ENCODE measurements at places on chromosomes 4 and X.

- DNase-seq, result no peak
Observed at GRCh38 chr4:31104577-31104976, 384.4 kb downstream of the PCDH7 start.

GRCh38 chr4:6924361-6924779, 14.7 kb downstream of the TBC1D14 start:
- no peak for DNase-seq

DNA sequence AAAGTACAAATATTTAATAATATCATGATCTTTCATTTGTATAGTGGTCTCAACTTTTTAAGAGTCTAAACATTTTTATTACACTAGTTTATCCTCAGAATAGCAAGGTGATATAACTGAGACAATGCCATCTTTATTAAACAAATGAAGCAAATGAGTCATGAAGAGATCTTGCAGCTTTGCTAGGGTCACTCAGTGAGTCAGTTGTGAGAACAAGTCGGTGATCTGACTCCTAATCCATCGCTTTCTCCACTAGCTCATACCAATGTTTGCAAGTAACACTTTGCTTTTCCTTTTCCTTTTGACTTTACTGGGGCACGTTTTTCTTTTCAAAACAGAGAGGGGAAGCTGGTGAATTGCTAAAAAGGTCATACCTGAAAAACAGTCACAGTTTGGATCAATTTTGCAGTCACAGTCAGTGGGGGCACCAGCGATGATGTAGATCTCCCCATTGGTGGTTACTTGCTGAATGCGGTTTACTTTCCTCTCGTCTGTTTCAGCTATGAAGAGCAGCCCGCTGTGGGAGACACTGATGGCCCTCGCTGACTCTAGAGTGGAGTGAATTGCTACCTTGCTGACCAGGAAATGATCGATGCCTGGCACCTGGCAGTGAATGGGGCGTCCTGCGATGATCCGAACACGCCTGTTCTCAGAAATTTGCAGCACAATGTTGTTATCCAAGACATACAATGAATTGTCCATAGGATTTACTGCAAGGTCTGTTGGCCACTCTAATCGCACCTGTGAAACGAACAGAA, 75.7 kb downstream of the SH2D1A start:
- DNase-seq, result no peak

- DNase-seq, result no peak
Observed at GRCh38 chr4:169975838-169976796, 50.1 kb downstream of the MFAP3L start.

- no peak for DNase-seq
Observed at GRCh38 chrX:38626296-38626695, 65.0 kb downstream of the TSPAN7 start.

DNA sequence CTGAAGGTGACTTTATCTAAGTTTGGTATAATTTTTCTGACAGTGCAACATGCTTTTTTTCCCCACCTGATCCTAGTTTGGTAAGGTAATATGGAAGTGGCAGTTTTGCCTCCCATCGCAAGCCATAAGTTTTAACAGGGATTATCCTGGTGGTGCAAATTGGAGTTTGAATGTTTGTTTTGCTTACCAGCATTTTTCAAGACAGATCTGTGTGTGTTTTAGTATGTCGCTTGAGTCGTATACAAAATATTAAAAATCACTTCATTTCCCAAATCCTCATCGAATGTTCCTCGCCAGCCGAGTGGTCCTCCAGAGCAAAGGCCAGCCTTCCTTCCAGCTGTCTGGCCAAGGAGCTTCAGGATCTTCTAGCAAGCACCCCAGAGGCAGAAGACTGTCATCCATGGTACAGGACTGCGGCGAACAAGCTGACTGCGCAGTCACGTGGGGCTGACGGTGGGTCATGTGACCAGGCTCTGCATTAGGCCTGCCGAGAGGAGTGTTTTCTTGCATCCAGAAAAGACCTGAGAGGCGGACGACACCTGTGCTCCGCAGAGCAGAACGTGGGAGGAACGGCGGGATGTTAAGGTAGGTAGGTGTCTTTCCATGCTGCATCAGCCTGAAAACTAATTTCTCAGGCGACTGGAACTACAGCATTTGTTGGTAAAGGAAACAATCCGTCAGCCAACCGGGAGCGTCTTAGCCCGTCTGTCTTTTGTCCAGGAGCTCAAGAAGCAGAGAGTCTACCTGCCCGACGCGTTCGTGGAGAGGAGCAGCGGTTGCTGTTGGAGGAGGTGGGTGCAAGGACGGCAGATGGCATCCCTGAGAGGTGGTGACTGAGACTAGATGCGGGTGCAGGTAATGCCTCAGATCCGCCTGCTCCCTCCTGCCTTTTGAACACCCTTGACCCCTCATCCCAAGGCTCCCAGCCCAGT, at the start of gene GPRASP3:
TSS of gene GPRASP3 (plus strand) at position 507 of the 932 bp plus-strand sequence. CDS start 28,253 bp downstream, outside the sequence.
- DNase-seq, result peak; percentile 42

DNA sequence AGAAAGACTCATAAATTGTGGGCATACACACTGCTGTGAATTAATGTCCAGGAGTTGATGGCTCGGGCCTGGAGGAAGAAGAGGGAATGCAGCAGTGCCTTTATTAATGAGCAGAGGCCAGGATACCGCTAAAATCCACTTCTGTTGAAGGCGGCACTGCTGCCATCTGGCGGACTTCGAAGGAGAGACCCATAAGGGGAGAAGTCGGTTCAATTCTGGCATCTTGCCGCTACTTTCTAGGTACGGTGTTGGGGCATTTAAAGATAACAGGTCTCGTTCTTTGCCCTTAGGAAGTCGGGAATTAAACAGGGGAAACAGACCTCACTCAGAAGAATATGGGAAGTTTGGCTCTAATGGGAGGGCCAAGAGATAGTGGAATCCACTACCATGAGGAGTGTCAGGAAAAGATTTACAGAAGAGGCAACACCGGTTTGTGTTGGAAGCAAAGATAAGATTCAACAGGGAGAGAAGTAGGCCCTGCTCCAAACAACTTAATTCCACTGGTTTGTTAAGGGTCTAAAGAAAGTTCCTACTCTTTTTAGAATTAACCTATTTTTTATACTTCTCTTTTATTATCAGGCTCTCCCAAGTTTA, 133.6 kb upstream of the GIMD1 start:
- DNase-seq, result no peak

DNA sequence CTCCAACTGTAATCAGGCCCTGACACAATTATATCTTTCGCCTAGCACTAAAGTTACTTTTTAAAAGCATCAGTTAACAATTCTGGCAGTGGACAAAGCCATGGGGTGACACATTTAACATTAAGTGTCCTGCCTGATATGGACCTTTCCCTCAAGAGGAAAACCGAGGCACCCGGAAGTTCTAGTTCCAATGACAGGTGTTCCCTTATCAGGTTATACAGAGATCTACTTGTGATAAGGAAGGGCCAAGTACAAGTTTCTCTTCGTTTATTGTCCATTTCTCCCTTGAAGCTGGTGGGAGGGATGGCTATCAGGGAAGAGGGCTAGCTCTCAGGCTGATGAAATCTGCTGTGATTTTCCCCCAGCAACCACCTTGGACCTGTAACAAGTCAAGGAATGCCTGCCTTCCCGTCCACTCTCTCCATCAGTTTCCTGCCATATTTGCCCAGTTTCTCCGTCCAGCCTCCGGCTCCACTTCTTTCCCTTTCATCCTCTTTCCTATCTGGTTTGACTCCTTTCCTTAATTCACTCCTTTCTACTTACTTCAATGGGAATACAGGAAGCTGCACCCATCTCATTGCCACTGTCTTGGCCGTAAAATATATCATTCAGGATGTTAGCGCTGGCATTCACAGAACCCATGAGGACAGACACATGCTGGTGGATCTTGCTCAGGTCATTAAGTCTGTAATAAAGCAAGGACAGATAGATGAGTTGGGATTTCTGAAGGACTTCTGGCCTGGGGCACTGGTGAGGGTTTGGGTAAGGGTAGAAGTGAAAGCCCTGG, 95.0 kb downstream of the DGKK start:
- DNase-seq, result no peak

GRCh38 chr4:60948008-60948407, 252.1 kb upstream of the ADGRL3 start:
- DNase-seq, result no peak

GRCh38 chr4:150038335-150039076, 39.7 kb upstream of the DCLK2 start:
- DNase-seq, result no peak

DNA sequence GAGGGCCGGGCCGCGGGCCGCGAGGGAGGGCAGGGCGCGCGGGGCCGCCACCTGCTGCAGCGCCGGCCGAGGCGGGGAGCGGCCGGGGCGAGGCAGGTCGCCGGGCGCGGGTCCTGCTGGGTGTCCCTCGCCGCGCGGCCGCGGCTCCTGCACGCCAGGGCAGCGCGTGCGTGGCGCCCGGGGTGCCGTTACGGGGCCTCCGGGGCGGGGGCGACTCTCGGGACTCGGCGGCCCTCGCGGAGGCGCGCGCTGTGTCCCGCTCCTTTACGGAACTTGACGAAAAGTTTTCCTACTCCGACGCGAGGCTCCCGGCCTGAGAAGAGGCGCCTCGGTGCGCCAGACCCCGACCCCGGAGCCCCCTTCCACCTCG, 329 bp downstream of the TBC1D14 start:
- no peak for DNase-seq
